Kidney epithelial cell (primary cell): ENCODE measurements at places on chromosomes 4 and X.

DNA sequence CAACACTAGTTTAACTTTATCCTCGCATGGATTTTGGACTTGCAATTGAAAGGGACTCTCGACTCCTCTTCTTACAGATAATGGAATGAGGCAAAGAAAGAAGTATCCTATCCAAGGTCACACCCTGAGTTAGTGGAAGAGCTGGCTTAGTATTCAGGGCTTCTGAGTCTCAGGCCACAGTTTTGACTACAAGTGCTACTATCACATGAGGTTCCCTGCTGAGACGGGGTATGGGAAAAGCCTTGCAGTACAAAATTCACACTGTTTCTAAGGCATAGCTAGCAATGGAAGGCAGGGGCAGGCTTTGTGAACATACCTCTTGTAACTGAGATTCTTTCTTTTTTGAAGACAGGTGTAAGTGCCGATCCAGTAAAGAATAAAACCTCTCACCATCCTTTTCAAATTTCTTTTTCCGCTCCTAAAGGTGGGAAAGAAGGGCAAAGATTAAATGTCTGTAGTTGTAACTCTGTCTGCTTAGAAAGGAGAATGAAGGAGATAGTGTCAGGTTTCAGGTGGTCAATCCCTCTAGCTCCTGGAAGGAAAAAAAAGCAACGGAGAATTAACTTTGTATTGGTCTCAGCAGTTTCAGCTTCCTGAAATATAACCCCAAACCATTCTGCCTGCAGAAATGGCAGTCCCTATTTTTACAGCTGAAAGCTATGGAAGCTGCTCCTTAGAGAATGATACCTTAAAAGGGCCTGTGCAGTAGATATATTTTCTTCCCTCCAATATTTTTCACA is 199.0 kb downstream of the OPHN1 start:
- DNase-seq, result no peak

GRCh38 chr4:137909529-137910309 is 332.4 kb downstream of the SLC7A11 start:
- no peak for DNase-seq

GRCh38 chr4:109916027-109916409 is 3.3 kb downstream of the EGF start:
- DNase-seq, result no peak

DNA sequence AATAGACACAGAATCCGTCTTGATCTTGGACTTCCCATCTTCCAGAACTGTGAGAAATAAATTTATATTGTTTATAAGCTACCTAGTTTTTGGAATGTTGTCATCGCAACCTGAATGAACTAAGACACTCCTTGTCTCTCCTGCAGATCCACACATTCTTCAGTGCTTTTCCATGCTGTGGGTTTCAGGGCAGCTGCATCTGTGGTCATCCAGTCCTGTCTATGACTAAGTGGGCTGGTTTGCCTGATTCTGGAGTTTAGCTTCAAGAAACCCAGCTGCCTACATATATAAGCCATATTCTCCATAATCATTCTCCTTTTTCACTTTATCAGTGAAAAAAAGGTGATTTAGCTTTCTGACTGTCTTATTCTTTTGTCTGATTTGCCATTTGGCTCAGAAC is 170.3 kb upstream of the KIT start:
- DNase-seq, result no peak

- no peak for DNase-seq
Observed at GRCh38 chr4:134906404-134907023, 704.9 kb upstream of the PABPC4L start.

DNA sequence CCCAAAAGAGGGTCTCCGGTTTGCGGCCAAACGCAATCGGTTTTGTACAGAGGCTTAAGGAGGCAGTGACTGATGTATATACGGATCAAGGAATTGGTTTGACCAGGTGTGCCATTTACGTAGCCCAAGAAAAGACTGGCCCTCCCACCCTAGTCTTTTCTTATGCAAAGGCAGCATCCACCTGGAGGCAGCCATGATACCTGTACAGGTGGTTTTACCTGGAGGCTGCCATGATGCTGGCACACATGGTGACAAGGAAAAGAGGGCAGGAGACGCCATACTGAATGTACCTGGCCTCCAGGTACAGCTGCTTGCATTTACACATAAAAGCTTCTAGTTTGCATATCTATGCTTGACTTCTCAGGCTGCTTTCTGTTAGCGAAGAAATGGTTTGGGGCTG is 917.7 kb upstream of the INTU start:
- DNase-seq, result no peak

- no peak for DNase-seq
Observed at GRCh38 chrX:46912603-46913491, 626 bp downstream of the JADE3 start.

DNA sequence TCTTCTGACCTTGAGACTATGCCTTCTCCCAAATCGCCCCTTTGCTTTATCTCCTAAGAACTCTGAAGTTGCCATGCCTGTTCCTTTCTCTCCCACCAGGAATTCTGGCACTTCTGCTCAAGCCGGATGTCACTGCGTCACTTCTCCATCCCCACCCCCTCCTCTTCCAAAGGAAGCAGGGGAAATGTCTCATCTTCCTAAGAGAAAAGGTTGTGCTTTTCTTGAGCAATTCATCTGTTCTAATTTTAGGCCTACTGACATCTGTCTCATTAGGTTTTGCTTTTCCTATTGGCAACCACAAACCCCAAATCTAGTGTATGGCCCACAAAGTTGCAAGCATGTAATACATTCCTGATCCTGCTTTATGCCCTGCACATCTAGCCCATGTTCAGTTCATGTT is 163.1 kb upstream of the PLAC1 start:
- no peak for DNase-seq

- DNase-seq, result peak; percentile 58
Observed at GRCh38 chr4:176443117-176443516, 123.4 kb downstream of the SPCS3 start.

- no peak for DNase-seq
Observed at GRCh38 chr4:63764400-63764799, 644.9 kb downstream of the TECRL start.

GRCh38 chrX:135923353-135923752 is 29.8 kb downstream of the SAGE1 start:
- no peak for DNase-seq

DNA sequence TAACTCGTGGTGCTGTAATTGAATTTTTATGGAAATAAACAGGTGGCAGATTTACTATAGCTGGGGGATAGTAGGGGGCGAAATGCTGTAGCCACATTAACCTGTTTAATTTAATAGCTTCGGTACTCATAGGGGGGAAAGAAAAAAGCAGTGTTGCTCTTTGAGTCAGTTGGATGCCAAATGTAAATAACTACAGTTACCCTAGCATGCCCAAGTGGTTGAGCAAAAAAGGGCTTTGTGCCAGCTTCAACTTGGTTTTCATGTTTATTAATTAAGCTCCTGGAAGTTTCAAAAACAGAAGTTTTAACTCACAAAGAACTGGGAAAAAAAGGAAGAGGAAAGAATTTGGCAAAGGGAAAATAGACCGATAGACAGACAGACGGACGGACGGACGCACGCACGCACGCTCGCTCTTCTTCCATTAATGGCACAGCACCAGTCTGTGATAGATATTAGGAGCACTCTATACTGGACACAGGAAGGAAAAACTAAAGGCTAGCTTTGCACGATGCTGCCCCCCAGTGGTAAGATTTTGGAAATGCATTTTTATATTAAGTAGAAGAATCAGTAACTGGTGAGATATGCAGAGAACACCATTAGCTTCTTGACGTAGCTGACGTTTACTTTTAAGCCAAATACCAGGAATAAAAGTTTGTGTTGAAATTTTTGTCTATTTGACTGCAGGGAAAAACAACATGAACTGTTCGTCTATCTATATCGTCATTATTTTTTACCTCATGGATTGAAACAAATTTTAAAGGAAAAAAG is 151.8 kb downstream of the SLC7A11 start:
- peak; percentile 26 for DNase-seq

DNA sequence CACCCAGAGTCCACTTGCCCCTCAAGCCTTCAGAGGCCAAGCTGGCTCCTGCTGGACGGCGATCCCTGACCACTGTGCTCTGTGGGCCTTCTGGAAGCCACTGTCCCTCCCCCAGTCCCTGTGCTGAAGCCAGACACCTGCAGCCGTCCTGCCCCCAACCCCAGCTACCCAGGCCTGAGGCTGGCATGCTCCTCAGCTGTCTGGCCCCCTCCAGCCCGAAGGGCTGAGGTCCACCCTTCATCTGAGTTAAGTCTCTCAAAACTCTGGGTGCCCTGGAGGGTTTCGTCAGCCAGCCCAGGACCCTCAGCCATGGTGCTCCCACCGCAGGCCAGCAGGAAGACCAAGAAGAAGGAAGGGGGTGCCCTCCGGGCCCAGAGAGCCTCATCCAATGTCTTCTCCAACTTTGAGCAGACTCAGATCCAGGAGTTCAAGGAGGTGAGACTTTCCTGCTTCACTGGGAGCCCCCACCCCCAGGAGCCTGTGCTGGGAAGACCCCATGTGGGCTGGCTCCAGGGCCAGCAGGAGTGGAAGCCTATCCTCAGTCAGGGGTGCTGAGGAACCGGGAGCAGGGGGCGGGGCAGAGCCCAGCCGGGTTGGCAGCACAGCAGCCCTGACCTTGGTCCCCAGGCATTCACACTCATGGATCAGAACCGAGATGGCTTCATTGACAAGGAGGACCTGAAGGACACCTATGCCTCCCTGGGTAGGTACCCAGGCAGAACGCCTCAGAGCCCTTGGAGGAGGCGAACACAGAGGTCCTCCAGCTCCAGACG is 4.2 kb downstream of the MYL5 start:
- no peak for DNase-seq

GRCh38 chr4:186687265-186687664 is 36.4 kb downstream of the FAT1 start:
- no peak for DNase-seq

DNA sequence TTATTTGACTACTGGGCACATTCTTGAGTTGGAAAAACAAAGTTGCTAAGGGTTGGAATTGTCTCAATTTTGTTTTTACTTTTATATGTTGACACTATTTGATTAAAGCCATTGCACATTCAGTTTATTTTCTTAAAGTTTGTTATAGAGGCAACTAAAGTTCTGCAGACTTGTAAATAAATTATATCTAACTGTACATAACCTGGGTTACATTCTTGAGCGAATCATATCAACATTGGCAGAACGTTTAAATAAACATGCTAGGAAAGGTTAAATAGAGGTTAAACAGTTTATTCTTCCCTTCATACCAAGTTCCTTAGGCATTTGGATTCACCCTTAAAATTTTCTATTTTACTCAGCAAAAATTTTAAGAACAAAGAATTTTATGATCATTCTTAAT is 74.5 kb downstream of the UCHL1 start:
- DNase-seq, result no peak
